ENCODE measurements at places on chromosomes 1 and 21.

DNA sequence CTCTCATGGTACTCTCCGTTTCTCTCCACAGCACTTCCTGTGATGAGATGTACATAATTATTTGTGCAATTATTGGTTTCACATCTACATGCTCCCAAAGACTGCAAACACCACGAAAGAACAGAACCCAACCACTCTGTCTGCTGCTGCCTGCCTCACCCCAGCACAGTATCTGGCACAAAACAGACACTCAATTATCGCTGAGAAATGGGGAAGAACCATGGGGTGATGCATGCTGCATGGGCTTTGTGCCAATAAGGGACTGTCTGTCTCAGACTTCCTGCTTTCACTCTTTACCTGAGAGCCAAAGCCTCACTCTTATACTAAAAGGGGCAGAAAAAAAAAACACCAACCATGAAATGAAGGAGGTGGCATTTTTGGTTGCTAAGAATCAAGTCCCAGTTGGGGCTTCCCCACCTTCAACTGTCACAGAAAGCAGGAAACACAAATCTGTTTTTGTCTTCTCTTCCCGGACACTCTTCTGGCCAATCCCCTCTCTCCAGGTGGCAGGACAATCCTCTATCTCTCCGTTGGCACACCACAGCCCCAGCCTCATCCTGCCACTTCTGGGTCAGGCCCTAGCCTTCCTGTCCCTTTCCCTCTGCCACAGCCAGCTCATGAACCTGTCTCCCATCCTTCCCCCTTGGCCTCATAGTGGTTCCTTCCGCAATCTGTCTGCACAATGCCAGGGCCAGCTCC is 82.0 kb downstream of the TGFBR3 start:
- DNase-seq, result peak; percentile 57

DNA sequence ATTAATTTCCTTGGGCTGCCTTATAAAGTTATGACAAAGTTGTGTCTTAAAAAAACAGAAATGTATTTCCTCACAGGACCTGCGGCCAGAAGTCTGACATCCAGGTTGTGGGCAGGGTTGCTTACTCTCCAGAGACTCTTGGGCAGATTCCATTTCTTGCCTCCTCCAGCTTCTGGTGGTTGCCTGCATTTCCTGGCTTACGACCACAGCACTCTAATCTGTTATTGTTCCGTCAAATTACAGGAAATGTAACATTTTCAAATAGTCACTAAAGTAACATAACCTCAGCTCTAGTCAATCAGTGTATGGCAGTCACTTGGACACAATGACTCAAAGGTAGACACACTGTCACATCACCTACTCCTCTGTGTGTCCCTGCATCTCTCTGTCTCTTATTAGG is 226.8 kb downstream of the DNAH14 start:
- no peak for DNase-seq

- DNase-seq, result peak; percentile 34
Observed at GRCh38 chr1:110053552-110054428, 16.7 kb downstream of the ALX3 start.

DNA sequence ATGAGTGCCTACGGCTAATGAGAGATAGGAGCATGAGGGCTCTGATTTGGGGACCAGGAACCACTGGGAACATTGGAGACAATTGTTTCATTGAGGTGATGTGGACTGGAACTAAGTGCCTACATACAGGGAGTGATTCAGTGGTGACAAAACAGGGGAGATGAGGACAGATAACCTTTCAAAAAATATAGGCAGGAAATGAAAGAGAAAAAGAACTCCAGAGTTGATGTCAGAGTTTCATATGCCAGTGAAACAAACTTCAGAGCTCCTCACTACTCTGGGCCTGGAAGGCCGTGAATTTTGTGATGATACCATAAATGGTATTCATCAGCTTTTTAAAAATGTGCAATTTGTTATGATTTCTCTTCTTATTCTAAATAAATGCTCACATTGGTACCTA is 39.3 kb downstream of the FASLG start:
- no peak for DNase-seq

GRCh38 chr1:30823969-30824735 is 66.6 kb upstream of the LAPTM5 start:
- DNase-seq, result peak; percentile 23

DNA sequence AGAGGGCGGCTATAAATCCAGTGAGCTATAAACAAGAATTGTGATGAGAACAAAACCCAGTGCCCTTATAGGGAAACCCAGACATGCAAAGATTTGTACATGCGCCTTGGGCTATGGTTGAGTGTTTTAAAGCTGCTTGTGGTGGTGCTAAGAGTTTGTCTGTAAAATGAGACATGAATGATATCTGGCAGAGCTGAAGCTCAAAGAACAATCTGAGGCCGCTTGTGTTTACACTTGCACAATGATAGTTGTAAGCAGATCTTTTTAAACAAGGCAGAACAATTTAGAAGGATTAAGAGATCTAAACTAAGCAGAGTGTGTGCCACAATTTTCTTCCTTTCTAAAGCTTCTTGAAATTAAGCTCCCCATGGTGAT is 80.4 kb upstream of the ADAMTS5 start:
- DNase-seq, result no peak

GRCh38 chr1:215143497-215143896 is 61.0 kb downstream of the KCNK2 start:
- DNase-seq, result no peak

DNA sequence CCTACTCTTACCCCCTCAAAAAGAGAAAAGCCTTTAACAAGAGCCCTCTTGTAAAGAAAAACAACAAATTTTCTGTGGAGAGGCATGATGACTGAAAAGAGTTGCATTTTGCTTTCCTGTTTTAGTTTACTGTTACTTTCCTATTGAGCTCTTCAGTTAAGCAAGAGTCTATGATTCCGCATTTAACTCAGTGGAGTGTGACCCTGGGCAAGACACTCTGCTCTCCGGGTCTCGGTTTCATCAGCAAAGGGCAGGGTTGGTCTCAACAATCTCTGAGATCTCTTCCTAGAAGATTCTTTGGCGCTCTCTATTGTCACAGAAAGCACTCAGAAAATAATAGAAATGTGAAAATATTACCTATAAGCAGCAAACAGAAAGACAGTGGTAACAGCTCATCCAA is 175.7 kb downstream of the TGFBR3 start:
- DNase-seq, result no peak

DNA sequence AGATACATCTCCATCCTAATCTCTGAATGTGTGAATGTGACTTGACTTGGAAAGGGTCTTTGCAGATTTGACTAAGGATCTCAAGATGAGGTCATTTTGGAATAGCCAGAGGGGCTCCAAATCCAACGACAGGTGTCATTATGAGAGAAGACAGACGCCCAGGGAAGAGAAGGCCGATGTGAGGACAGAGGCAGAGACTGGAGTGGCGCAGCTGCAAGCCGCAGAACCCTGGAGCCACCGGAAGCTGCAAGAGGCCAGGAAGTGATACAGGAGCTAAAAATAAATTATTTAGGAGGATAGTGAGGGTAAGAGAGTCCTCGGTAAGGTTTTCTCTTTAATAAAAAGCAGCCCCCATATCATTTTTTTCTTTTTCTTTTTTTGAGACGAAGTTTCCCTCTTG is 9.7 kb upstream of the AADACL4 start:
- DNase-seq, result no peak

DNA sequence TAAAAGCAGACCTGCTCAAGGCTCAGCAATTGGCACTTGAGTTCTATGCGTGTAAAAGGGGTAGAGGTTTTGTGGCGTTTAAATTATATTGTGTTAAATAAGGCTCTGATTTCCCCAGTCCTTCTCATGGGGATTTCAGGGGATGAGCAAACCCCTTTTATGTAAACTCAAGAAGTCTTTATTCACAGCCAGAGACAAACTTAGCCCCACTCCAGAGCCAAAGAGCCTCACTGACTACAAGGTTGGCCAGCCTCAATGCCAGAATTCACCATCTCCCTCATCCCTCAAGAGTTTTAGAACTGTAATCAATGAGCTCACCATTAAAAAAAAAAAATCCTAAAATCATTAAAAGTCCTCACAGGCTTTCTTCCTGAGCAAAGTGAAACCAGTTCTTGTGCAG is 107.8 kb downstream of the SLC30A10 start:
- no peak for DNase-seq

DNA sequence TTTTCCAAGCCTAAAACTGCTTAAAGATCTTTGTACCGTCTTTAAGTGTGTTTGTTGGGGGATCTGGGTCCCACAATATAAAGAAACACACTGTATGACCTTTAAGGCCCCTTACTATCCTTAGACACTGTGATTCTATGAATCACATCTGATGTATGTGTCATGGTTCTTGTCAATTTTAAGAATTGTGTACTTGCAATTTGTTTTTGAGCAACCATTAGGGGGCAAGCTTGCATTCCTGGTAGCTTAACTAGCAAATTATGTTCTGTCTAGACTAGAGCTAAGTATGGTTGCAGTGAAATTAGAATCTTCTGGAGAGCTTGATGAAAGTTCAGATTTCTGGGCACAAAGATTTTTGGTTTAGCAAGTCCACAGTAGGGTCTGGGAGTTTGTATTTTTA is 219.5 kb downstream of the TPR start:
- DNase-seq, result no peak

DNA sequence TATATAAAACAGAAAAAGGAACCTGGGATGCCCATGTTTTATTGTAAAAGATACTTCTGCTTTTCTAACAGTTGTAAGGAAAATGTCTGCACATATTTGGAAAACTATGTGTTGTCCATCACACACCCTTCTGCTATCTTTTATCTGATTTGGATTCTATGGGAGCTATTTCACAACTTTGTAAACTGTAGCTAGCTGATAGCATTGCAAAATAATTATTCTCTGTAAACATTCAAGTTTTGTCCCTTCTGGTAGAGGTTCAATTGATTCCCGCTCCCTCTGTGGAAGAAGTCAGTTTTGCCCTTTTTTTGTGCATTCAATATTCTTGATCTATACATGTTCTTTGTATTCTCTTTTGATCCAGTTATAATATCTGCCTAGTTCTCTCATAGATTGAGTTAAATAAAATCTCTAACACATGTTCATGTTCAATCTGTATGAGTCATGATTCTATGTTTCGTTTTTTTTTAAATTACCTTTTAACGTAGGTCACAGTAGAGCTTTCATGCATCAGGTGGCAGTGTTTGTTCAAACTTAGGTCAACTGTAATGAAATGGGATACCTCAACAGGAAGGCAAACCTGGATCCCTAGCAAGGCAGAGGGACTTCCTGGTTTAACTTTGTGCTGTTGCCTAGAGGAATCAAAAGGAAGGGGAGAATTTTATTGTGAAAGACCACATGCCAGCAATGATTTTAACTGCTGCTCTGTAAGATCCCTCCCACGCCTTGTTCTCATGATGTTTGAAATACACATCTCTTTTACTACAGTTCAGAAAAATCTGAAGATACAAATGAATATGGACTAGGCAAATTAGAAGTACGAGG is 26.0 kb upstream of the BCL9 start:
- no peak for DNase-seq

DNA sequence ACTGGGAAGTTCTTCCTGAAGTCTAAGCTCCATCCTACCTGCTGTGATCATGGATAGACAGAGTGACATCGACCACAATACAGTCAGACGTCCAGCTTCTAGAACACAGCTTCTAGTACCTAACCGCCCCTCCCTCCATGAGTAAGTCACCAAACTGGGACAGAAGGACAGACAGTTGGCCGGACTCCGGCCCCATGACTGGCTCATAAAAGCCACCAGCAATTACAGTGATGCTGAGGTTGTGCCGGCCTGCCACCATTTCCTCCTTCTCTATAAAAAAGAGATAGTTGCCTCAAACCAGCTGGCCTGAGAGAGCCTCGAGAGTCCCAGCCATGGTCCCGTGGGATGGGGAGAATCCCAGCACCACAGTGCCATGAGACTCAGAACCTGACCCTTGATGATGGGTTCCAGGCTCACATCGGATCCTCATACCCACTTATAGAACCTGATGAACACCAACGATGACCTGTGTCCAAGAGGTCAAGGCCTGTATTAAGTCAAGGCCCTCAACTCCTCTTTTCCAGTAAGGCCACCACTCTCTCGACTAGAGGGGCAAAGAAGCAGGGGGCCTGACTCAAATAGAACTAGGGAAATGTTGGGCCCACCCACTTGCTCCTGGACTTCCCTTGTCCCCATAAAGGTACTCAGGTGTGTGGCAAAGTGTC is 3.4 kb downstream of the MEF2D start:
- DNase-seq, result no peak

DNA sequence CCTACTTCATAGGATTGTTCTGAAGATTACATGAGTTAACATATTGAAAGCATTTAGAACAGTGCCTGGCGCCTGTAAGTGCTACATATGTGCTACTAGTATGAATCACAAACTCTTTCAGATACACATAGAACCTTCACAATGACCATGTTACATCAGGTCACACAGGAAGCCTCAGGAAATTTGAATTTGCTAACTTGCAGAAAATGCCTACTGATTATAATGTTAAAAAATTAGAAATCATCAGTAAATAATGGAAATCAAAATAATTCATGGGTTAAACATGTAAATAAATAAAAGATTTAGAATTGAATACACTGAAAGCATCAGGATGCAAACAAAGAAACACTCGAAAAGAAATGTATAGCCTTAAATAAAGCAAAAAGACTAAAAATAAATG is 94.9 kb downstream of the SPAG17 start:
- no peak for DNase-seq

- no peak for DNase-seq
Observed at GRCh38 chr21:41102281-41102680, 65.7 kb upstream of the BACE2 start.

DNA sequence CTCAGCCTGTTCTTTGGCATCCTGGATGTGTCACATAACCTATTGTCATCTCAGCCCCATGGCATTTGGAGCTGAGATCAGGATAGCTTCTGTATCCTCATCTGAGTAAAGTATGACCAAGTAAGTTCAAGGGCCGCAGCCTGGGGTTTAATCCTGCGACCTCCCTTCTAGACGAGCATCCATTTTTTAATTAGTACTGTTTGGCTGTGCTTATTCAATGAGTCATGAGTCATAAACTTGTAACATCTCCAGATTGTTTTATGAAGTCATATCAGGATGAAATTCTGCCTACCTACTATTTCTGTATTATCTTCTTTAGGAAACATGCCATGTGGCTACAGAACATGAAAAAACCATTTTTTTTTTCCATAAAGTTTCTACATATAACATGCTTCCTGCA is 119.1 kb downstream of the ERG start:
- no peak for DNase-seq

DNA sequence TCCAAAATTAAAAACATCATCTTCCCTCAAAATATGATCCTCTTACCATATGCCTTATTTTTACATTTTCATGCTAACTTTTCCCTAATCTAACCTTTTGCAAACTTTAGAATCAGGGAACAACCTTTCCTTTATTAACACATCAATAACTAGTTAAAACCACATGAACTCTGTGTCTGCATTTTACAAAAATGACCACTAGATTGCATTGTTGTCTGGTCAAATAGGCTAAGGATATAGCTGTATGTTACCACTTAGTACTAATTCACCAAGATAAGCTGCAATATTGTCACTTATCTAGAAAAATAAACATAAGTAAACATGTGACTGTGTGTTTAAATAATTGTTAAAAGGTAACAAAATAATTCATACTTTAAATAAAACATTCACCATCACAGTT is 82.3 kb downstream of the DENND1B start:
- no peak for DNase-seq

DNA sequence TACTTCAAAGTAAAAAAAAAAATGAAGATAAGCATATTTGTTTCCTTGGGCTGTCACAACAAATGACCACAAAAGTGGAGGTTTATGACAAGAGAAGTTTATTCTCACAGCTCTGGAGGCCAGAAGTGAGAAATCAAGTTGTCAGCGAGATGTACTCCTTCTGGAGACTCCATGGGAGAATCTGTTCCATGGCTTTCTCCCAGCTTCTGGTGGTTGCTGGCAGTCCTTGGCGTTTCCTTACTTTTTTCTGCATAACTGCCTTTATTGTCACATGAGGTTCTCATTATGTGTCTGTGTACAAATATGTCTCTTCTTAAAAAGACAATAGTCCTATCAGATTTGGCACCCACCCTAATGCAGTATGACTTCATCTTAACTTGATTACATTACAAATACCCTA is 398.3 kb downstream of the KCNT2 start:
- no peak for DNase-seq

Data from stimulated activated CD8-positive, alpha-beta memory T cell treated with anti-CD3 and anti-CD28 coated beads, Interleukin-12 subunit alpha, Interleukin-12 subunit beta, amount 100 ng/mL, for 1 hour (primary cell).